ENCODE measurements at places on chromosomes 11 and 22. TPM values are rescaled to one million over a fixed set of nuclear protein-coding genes. Genes with fewer than 3 reads are reported as not detected.

Gene PPFIBP2
- total RNA-seq: 10.1 TPM

Gene OR2AG1
- total RNA-seq: not detected

Gene TMEM223
- total RNA-seq: 23.4 TPM

Gene NDUFC2
- total RNA-seq: 236 TPM

Gene APOL3
- not detected for total RNA-seq

Gene TRIM29
- not detected for total RNA-seq

Gene PRG3
- not detected for total RNA-seq

Gene OR52I2
- not detected for total RNA-seq

Gene KIRREL3
- 0.64 TPM for total RNA-seq

Gene KCNK7
- 1.0 TPM for total RNA-seq

Gene UCP2
- 66.4 TPM for total RNA-seq

Gene OR51B4
- total RNA-seq: not detected

Gene PANX3
- not detected for total RNA-seq

Gene TYR
- not detected for total RNA-seq

Gene KLHDC7B
- 0.05 TPM for total RNA-seq

Gene RFPL3
- not detected for total RNA-seq

Gene SFI1
- total RNA-seq: 67.3 TPM

Gene SMPD1
- total RNA-seq: 17.7 TPM

Gene APOA1
- total RNA-seq: 0.80 TPM

Gene OR5B21
- not detected for total RNA-seq

Gene MS4A3
- total RNA-seq: not detected

Gene MS4A6A
- not detected for total RNA-seq

Gene EPS8L2
- 2.6 TPM for total RNA-seq

Gene P2RY6
- total RNA-seq: not detected

Gene DGCR2
- total RNA-seq: 83.6 TPM

Gene MRGPRX3
- total RNA-seq: not detected

Gene GRM5
- total RNA-seq: 0.45 TPM

Gene IGSF22
- total RNA-seq: 0.19 TPM

Gene TRPC6
- not detected for total RNA-seq

Gene DEUP1
- 0.70 TPM for total RNA-seq

Gene CHST1
- 1.1 TPM for total RNA-seq

Gene RAD9A
- 49.4 TPM for total RNA-seq

Gene PATE4
- total RNA-seq: not detected

Gene SUSD2
- total RNA-seq: 0.66 TPM

Gene KCNQ1OT1
- 2.3 TPM for total RNA-seq

Gene PATE2
- total RNA-seq: 0.70 TPM

Gene ZNF202
- 22.8 TPM for total RNA-seq

Gene KRTAP5-9
- not detected for total RNA-seq

Gene OR4A15
- total RNA-seq: not detected

Gene MAPK8IP1
- total RNA-seq: 38.7 TPM

Gene POLA2
- total RNA-seq: 66.9 TPM

Gene CD44
- total RNA-seq: 0.65 TPM

Gene P2RX6
- total RNA-seq: 4.5 TPM

Gene FXYD6
- 113 TPM for total RNA-seq
